ENCODE measurements at places on chromosomes 12 and 14.

DNA sequence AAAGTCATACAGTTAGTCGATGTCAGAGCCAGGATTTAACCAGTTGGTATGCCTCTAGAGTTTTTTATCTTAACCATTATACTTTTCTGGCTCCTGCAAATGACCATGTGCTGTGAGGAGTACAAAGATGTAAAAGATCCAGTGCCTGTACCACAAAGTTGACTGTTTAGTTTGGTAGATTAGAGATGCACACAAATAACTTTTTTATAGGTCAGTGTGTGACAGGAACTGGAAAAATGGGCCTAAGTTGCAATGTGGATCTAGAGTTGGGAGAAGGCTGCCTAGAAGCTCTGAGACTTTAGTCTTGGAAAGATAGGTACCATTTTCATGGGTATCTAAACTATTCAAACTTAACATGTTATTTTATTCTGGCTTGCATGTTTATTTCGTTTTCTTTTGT is 32.8 kb upstream of the PPM1H start:
- no peak for DNase-seq

- no peak for DNase-seq
Measured at GRCh38 chr14:54683882-54684794, 117.2 kb downstream of the SAMD4A start.

- DNase-seq: no peak
Measured at GRCh38 chr12:106243620-106244019, 4.2 kb downstream of the CKAP4 start.

DNA sequence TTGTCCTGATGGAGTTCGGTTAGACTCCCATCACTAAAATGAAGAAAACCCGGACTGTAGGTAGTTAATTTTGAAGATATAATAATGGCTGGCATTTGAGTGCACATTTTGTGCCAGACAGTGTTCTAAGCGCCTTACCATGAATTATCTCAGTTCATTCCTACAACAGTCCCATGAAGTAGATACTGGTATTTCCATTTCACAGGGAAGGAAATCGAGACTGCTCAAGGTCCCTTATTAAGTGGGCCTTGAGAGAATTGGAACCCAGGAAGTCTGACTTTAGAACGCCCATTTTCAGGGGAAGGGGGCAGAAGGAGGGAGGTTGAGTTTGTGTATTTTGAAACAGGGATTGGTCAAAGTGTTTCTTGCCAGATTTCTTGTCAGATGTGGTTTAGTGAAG is 855 bp downstream of the MNAT1 start:
- DNase-seq: no peak

DNA sequence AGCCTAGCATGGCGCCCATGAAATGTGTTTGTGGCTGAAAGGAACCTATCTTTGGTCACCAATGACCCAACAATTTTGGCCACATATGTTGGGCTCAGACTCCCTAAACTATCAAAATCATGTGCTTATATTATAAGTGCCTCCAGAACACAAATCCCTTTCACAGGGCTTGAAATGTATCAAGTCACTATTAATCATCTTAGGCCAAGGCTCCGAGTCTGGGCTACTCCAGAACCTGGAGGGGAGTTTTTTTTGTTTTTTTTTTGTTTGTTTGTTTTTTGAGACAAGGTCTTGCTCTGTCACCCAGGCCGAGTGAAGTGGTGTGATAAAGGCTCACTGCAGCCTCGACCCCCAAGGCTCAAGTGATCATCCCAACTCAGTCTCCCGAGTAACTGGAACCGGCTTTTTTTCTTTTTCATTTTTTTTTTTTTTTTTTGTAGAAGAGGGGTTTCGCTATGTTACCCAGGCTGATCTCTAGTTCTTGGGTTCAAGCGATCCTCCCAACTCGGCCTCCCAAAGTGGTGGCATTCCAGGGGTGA is 989 bp upstream of the DRAM1 start:
- no peak for DNase-seq

DNA sequence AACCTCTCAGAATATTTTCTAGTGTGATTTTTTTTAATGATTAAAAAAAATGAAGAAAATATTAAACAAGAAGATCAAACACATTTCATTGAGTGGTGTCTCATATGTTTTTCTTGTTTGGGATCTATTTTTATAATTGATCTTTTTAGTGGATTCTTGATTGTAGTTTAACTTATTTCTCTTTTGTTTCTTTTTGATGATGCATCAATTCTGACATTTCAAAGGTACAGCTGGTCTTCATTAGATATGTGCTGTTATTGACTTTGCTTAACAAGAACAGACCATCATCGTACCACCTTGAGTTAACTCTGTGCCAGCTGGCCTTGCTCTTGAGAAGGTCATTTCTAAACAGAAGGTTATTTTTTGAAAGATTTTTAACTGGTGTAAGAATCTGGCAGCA is 45.8 kb upstream of the FGD4 start:
- DNase-seq: no peak
